ENCODE measurements at places on chromosomes 7 and 10.

DNA sequence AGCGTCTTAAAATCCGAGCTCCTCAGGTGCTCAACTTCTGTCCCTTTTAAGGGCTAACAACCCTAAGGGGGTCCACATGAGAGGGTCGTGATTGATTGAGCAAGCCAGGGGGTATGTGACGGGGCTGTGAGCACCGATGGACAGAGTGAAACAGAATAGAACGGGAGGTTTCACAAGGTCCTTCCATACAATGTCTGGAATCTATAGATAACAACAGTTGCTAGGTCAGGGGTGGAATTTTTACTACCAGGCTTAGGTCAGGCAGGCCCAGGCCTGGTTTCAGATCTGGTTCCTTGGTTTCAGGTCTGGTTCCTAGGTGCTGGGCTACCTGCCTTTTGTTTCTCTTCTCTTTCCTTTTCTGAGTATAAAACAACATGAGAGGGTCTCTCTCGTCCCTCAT lies 80.9 kb downstream of the PTN start:
- no peak for DNase-seq

DNA sequence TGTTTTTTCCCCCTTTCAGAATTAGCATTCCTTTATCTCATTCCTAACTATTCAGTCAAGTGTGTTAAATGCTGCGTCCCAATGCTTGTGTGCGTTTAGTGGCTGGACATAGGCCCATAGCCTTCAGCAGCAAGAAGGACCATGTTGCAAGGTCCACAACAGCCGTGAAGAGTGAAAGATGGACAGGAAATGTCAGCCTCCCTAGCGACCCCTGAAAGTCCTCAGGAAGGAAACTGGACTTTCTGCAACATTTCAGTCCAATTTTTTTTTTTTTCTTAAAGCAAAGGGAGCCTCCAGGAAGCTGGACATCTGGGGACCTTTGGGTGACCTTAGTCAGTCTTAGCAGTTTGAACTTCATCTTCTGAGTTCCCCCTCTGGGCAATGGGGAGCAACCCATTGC lies 550.7 kb upstream of the MGMT start:
- no peak for DNase-seq

- no peak for DNase-seq
Observed at GRCh38 chr7:52715701-52716100, 319.7 kb upstream of the POM121L12 start.

DNA sequence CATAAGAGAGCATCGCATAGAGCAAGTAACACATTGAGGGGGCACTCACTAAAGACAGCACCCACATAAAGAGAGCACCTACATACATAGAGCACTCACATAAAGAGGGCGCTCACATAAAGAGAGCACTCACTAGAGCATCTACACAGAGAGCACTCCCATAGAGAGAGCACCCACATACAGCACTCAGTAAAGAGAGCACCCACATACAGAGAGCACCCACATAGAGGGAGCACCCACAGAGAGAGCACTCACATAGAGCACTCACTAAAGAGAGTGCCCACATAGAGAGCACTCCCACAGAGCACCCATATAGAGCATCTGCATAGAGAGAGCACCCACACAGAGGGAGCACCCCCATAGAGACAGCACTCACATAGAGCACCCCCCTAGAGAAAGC lies 47.8 kb downstream of the INSIG1 start:
- no peak for DNase-seq

GRCh38 chr7:69374044-69374425 lies 224.2 kb upstream of the AUTS2 start:
- DNase-seq, result no peak

Measured in DND-41 (cell line).